Colonic mucosa (tissue), 4 donors: ENCODE measurements at places on chromosomes 2 and 18.

DNA sequence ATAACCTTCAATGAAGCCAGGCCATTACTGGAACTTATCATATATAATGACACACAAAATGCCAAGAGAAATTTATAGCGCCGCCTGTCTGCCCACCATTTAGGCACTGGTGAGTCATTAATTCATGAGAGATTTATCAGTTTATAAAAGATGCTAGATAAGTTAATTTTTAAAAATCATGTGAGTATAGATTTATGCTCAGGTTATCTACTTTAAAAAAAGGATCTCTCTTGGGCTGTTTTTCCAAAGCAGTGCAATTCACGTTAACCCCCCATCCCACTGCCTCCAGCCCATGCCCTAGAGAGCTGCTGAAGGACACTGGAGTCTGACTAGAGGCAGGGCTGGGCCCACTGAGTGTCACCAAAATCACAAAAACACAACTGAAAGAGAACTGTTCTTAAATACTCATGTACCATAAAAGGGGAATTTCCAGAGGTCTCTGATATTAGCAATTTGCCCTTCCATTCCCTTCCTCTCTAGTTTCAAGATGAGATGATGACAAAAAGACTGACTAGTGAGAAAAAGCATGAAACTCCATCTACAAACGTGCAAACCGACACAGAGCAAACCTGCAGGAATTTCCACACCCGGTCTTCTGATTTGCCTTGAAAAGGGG is 160.8 kb downstream of the BCL2 start:
- no peak for DNase-seq
- no peak overlapping the region for H3K4me3 ChIP-seq
- H3K27me3 ChIP-seq: no peaks in the 10 kb centered on the region
- H3K4me1 ChIP-seq: peaks cover 28% of the 10 kb centered on the region
- no peaks in the 10 kb centered on the region for H3K36me3 ChIP-seq

GRCh38 chr2:25936889-25937545 is 45.3 kb downstream of the KIF3C start:
- H3K27ac ChIP-seq: no peak overlapping the region
- H3K4me1 ChIP-seq: no peaks in the 10 kb centered on the region
- no peaks in the 10 kb centered on the region for H3K27me3 ChIP-seq
- H3K36me3 ChIP-seq: no peaks in the 10 kb centered on the region

- H3K36me3 ChIP-seq: no peaks in the 10 kb centered on the region
- no peak for DNase-seq
- H3K27me3 ChIP-seq: no peaks in the 10 kb centered on the region
- no peaks in the 10 kb centered on the region for H3K4me1 ChIP-seq
- H3K27ac ChIP-seq: no peak overlapping the region
Observed at GRCh38 chr2:186459009-186459408, 27.1 kb upstream of the ZC3H15 start.

DNA sequence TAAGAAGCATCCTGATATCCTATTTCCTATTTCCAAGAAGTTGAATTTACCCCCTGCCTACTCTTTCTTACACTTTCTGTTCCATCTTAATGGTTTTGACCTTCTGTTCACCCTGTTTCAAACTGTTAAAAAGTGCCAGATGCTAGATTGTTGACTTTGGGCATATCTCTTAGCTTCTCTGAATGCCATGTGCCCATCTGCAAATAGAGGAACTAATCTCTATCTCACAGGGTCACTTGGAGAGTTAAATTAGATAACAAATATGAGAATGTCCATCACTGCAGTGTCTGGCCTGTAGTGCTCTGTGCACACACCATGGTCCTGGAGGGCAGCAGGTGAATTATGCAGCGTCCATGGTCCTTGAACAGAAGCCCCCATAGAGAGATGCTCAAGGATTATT is 83.8 kb downstream of the LRATD1 start:
- H3K27me3 ChIP-seq: no peaks in the 10 kb centered on the region
- no peak overlapping the region for H3K4me3 ChIP-seq
- no peaks in the 10 kb centered on the region for H3K36me3 ChIP-seq
- H3K4me1 ChIP-seq: no peaks in the 10 kb centered on the region
- no peak for DNase-seq
- no peak overlapping the region for H3K27ac ChIP-seq

- H3K36me3 ChIP-seq: no peaks in the 10 kb centered on the region
- no peak overlapping the region for H3K27ac ChIP-seq
- H3K4me1 ChIP-seq: no peaks in the 10 kb centered on the region
- H3K4me3 ChIP-seq: no peak overlapping the region
Observed at GRCh38 chr2:207502577-207503198, 27.1 kb upstream of the CREB1 start.

DNA sequence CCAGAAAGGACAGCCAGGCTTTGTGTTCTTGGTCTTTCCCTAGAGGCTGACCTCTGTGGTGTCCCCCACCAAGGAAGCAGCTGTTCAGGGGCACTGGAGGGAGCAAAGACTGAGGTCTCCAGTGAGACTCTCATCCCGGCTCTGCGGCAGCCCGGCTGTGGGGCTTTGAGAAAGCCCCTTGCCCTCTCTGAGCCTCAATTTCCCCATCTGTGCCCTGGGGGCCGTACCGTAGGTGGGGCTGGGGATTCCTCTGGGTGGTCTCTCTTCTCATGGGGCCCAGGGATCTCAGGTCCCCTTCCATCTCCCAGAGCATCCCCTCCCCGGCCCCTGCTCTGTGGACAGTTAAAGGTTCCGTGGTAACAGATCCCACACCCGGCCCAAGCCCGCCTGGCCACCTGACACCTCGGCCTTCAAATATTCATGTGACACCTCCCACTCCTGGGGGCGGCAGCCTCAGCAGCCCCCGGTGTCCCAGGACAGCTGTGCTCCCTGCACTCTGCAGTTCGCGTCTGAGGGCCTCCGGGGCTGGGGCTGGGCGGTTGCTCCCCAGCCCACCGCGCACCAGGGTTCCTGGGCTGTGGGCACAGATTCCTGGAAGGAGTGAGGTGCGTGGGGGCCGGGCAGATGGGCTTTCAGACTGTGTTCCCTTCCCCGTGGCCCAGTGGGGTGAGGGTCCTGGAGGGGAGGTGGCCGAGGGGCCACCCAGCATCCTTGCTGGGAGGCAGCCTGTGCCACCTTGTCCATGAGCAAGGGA is 15.1 kb upstream of the KLHL30 start:
- peaks cover 9% of the 10 kb centered on the region for H3K27me3 ChIP-seq
- no peaks in the 10 kb centered on the region for H3K4me1 ChIP-seq
- no peak overlapping the region for H3K27ac ChIP-seq
- H3K4me3 ChIP-seq: no peak overlapping the region

- H3K36me3 ChIP-seq: no peaks in the 10 kb centered on the region
- no peak overlapping the region for H3K4me3 ChIP-seq
- H3K4me1 ChIP-seq: no peaks in the 10 kb centered on the region
- DNase-seq: no peak
- no peak overlapping the region for H3K27ac ChIP-seq
Observed at GRCh38 chr2:239778861-239779558, 246.1 kb downstream of the NDUFA10 start.

GRCh38 chr18:47346016-47346415 is 94.6 kb upstream of the SKOR2 start:
- DNase-seq: no peak
- H3K4me1 ChIP-seq: no peaks in the 10 kb centered on the region
- H3K27me3 ChIP-seq: no peaks in the 10 kb centered on the region
- H3K36me3 ChIP-seq: no peaks in the 10 kb centered on the region
- H3K4me3 ChIP-seq: no peak overlapping the region
- H3K27ac ChIP-seq: no peak overlapping the region

DNA sequence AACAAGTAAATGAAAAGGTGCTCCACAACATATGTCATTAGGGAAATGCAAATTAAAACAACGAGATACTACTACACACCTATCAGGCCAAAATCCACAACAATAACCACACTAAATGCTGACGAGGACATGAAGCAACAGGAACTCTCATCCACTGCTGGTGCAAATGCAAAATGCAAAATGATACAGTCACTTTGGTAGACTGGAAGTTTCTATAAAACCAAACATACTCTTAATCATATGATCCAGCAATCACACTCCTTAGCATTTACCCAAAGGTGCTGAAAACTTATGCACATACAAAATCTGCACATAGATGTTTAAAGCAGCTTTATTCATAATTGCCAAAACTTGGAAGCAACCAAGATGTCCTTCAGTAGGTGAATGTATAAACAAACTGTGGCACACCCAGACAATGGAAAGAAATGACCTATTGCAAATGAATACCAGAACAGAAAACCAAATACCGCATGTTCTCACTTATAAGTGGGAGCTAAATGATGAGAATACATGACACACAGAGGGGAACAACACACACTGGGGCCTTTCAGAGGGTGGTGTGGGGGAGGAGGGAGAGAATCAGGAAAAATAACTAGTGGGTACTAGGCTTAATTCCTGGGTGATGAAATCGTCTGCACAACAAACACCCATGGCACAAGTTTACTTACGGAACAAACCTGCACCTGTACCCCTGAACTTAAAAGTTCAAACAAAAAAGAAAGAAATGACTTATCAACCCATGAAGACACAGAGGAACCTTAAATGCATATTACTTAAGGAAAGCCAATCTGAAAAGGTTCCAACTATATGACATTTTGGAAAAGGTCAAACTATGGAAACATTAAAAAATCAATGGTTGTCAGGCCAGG is 80.4 kb downstream of the ASXL2 start:
- H3K4me1 ChIP-seq: no peaks in the 10 kb centered on the region
- H3K4me3 ChIP-seq: no peak overlapping the region
- no peaks in the 10 kb centered on the region for H3K36me3 ChIP-seq
- H3K27ac ChIP-seq: no peak overlapping the region

DNA sequence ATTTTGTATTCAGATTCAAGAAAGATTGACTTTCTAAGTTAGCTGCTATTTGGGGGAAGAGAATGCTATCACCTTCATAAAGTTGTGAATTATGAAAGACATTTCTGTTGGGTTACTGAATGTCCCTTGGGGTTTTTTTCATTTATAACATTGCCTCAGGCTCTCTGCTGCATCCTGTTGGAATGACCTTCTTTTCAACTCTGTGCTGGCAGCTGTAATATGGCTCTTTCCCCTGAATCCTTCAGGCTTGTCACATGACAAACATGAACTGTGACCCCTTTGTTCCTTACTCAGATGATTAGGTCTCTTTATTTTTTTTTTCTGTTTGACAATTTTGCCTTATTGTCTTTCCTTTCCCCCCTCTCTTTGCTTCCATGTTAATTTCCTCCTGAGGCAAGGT is 159.8 kb downstream of the TAF4B start:
- H3K4me3 ChIP-seq: no peak overlapping the region
- no peak overlapping the region for H3K27ac ChIP-seq
- DNase-seq: no peak
- no peaks in the 10 kb centered on the region for H3K4me1 ChIP-seq
- no peaks in the 10 kb centered on the region for H3K27me3 ChIP-seq
- H3K36me3 ChIP-seq: no peaks in the 10 kb centered on the region

- no peak overlapping the region for H3K27ac ChIP-seq
- no peaks in the 10 kb centered on the region for H3K4me1 ChIP-seq
- no peaks in the 10 kb centered on the region for H3K36me3 ChIP-seq
- DNase-seq: no peak
- H3K4me3 ChIP-seq: no peak overlapping the region
Observed at GRCh38 chr2:158270536-158270935, 168.9 kb downstream of the UPP2 start.

DNA sequence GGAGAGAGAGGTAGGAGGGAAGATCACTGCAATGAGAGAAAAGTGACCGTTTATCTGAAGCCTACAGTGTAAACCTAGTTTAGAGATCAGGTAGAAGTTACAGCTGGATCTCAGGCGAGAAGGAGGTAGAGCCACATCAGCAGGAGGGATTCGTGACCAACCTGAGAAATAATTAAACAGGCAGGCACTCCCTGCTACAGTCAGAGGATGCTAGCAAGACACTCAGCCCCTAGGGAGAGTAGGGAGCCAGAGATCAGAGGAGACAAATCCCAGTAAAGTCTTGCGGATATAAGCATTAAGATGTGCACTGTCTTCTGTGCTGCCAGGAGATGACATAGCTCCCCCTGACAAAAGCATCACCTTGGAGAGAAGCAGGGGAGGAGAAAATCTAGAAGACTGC is 629.1 kb upstream of the SLC39A10 start:
- H3K4me1 ChIP-seq: no peaks in the 10 kb centered on the region
- no peak for DNase-seq
- H3K27ac ChIP-seq: no peak overlapping the region
- H3K36me3 ChIP-seq: no peaks in the 10 kb centered on the region
- H3K27me3 ChIP-seq: no peaks in the 10 kb centered on the region
